ENCODE measurements at places on chromosomes 7 and 10. TPM values are rescaled to one million over a fixed set of nuclear protein-coding genes. Genes with fewer than 3 reads are reported as not detected.

- DNase-seq: no peak
Observed at GRCh38 chr10:99467236-99467999, 37.0 kb upstream of the GOT1 start.

GRCh38 chr7:148330124-148330818, 260.3 kb upstream of the C7orf33 start:
- DNase-seq: no peak

DNA sequence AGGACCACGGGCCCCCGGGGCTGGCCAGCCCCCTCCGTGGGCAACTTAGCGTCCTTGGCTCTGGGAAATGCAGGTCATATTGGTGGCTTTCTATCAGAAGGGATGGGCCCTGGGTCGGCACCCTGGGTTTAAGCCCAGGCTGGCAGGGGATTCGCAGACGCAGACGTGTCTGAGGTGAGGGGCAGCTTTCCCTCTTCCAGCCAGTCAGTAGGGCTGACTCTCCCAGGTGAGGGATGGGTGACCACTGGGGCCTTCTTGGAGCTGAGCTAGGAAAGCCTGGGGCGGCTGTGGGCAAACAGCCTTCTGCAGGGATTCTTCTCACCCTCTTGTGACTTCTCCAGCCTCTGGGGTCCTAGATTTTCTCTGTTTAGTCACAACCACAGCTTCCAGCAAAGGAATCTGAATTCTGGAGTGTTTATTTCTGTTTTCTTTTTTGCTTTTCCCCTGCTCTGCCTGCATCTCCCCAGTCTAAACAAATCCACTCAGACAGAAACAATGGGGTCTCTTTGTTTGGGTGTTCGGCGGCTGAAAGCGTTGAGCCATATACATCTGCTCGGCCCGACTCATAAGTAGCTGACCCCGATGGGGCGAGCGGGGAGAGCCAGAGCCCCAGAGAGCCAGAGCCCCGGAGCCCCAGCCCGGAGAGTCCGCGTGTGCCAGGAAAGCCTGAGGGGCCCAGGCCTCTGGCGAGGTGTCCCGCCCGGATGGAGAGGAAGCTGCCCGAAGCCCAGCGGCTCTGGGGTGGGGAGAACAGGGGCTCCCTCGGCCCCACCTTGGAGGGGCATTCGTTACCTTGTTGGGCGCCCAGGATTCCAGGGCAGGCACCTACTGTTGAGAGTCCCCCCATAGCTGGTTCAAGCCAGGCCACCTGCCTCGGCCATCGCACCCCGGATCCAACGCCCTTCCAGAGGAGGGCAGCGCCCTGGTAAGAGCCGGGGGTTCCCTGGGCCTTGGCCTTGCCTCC, 2.0 kb downstream of the MNX1 start:
- DNase-seq: no peak

Gene IQUB
- total RNA-seq: not detected

Gene ACSM6
- 7.2 TPM for total RNA-seq

Gene ZNF365
- total RNA-seq: not detected

Gene ST8SIA6
- not detected for total RNA-seq

Gene PON3
- total RNA-seq: not detected

All from stomach (tissue), 19 donors.